ENCODE measurements at places on chromosomes 11 and 22. TPM values are rescaled to one million over a fixed set of nuclear protein-coding genes. Genes with fewer than 3 reads are reported as not detected.

The ABCG4 gene
- total RNA-seq = 1.1 TPM

The OSM gene
- total RNA-seq = not detected

The PUS3 gene
- 7.1 TPM for total RNA-seq

The LINC01488 gene
- total RNA-seq = not detected

The MS4A14 gene
- total RNA-seq = 0.52 TPM

The AIFM3 gene
- total RNA-seq = 0.52 TPM

The WNT7B gene
- not detected for total RNA-seq

- DNase-seq = no peak
These were observed 375 bp downstream of the BSCL2 start for GRCh38 chr11:62706850-62707247.

- no peak for DNase-seq
These were observed 5.7 kb downstream of the EIF3L start for GRCh38 chr22:37854946-37855345.

DNA sequence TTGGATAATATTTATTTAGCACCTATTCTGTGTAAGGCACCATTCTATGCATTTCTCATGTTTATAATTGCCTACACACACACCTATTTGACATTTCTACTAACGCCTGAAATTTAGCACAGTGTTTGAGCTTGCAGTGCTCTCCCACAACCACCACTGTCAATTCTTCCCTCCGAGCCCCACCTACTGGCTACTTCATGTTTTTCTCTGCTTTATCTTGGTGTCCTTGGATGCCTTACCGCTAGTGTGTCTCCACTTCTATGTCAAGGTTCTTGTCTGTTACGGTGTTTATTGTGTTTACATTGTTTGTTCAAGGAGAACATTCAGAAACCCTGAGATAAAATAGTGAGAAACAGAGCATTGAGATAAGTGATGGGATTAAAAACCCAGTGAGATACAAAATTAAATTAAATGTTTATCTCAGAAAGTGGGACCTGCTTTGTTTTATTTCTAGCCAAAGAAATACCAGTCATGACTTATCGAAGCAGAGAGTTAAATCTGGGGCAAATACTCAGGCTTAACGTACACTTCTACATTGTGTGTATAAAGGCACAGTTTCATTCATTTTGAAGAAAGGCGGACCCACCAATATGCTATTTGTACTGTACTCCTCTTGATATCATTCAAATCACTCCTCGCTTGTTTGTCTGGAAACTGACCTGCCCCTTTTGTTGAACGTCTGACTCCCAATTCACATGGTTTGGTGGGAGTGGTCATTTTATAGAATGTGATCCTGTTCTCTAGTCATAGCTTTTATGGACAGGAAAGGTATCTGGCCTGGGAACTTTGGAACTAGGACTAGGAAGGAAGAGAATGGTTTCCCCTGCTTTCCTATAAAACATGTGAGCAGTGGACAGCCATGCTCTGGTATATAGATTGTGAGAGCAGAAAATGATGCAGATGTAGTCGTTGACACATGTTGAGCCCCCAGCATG lies 39.2 kb upstream of the SLC36A4 start:
- DNase-seq = no peak

GRCh38 chr11:3914805-3915204 lies 59.3 kb downstream of the STIM1 start:
- no peak for DNase-seq

GRCh38 chr11:113173126-113173525 lies 141.3 kb upstream of the TTC12 start:
- DNase-seq = no peak

DNA sequence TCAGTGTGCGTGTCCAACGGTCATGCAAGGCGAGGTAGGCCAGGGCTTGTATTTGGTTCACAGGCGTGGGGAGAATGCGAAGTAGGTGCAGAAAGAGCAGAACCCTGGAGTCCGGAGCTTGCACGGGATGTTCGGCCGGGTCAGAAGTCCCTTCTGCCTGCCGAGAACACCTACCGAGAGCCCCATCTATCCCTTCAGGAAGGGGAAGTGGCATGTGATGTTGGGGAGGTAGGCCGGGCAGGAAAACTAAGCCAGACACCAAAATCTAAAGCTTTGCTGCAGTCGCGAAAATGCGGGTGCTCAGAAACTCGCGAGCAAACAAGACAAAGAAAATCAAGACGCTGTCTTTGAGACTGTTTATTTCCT lies 435 bp upstream of the TAF6L start:
- DNase-seq = no peak

DNA sequence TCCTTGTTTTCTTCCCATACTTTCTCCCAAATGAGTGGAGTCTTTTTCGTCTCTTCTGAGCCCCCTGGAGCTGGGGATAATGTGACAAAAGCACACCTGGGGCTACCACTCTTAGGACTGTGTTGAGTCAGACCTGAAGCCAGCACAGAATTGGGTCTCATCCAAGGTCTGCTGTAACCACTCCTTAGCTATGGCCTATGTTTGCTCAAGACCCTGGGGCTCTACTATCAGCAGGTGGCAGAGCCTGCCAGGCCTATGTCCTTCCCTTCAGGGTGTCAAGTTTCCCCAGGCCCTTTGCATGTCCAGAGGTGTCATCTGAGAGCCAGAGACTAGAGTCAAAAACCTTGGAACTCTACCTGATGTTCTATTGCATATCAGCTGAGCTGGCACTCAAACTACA lies 335.7 kb downstream of the DDX10 start:
- DNase-seq = no peak

DNA sequence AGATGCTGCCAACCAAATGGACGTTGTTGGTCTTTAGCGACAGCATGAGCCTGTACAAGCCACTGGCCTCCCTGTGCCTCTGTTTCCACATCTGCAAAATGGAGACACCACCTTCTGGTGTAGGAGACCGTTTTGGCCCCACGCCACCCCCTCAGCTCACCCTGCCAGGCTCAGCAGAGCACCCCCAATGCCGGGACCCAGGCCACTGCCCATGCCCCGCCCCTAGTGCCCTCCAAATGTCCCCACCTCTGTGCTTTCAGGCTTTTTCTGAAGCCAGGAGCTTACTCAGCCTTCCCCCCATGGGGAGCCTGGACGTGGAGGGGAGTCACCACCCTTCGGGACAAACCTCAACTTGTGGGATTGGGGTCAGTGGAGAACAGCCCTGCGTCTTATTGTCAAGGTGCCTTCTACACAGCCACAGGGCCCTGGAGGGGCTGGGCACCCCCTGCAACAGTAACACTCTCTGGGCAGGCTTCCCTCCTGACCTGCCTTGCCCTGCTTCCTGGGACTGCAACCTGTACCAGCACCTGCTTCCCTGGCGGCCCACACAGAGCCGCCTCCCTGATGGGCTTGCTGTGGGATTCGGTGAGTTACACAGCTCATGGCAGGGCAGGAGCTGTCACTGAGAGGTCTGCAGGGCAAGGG lies 24.6 kb upstream of the RTL6 start:
- no peak for DNase-seq

DNA sequence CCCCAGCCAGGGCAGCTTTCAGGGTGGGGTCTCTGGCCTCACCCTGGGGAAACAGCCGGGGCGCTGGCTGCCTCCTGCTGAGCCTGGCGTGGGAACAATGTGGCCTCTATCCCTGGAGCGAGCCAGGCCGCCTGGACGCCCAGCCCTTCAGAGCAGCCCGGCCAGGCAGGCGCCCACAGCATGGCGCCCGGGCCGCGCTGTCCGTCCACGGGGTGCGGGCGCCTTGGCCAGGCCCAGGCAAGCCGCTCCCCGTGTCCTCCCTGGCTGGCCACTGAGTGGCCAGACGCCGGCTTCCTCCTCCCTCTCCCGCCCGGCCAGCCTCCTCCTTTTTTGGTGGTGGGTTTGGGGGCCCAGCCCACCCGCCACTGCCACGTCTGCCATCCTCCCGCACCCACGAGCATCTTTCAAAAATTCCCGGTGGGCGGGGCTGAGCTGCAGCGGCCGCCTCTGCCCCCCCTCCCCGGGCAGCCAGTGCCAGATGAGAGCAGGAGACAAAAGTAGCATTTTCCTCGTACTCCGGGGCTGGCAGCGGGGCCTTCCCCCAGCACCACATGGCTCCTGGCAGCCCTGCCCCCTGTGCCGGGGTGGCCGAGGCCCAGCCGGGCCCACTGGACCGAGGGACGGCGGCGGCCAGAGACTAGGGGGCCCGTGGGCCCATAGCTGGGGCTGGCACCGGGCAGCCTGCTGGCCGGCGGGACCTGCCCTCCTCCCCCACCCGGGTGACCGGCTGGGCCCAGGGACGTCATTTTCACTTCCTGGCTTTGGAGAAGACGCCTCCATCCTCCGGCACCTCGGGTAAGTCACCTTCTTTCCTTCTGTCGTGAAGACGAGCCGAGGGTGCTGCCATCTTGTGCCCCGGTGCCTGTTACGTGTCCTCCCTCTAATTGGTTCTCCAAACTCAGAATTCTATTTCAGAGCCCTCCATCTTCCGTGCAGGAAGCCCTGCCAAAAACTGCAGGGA lies 70.2 kb upstream of the PPARA start:
- DNase-seq = peak; percentile 80

DNA sequence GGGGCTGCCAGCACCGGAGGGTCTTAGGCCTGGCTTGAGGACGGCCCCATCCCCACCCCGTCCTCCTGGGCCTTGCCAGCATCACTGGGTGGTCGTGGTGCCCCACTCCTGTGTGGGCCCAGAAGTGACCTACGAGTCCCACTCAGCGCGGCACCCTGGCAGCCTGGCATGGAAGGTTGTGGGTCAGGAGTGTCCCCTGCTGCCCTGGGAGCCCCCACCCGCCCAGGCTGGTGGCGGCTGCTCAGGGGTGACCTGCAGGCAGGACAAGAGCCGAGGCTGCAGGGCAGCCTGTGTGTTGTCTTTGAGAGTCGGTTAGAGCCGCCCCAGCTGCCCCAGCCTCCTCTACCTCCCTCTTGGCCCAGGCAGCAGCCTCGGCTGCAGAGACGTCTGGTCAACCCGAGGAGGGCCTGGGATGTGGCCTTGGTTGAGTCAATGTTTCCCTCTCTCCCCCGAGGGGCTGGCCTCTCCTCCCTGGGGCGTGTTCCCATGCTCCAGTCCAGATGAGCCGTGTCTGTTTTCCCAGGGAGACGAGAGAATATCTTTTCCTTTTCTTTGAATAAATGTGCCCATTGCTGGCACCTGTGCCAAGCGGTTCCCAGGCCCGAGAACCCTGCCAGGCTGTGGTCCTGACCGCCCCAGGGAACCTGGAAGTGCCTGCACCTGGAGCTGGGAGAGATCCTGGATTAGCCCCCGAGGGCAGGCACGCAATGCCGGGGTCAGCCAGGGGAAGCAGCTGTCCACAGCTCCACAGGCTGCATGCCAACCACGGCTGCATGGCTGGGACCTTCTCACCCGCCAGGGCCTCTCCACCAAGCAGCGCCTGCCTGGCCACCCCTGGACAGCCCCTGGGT lies 35.7 kb upstream of the MUC5AC start:
- DNase-seq = peak; percentile 23

DNA sequence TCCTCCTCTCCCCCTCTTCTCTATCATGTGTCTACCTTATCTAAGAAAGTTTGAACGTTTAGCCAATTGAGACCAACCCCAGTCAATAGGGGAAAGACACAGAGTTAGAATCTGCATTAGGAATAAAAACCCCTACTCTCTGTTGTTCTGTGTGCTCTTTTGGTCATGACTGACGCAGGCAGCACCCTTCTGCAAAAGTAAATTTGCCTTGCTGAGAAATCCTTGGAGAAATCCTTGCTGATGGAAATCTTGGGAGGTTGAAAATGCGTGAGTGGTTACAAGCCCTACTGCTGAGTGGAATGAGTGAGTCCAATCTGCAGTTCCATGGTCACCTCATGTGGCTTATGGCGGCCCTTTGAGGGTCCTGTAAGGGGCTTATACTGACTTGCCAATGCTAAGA lies 145.2 kb downstream of the AASDHPPT start:
- no peak for DNase-seq

- DNase-seq = no peak
These were observed 56.5 kb downstream of the PDHX start for GRCh38 chr11:34972892-34973291.

- DNase-seq = no peak
These were observed 125.6 kb upstream of the CSNK2A3 start for GRCh38 chr11:11478687-11479086.

GRCh38 chr11:126154691-126155090 lies 56.8 kb downstream of the RPUSD4 start:
- no peak for DNase-seq

- DNase-seq = no peak
These were observed 27.9 kb downstream of the PIWIL4 start for GRCh38 chr11:94595076-94595475.

- DNase-seq = no peak
These were observed 31.7 kb upstream of the PDE3B start for GRCh38 chr11:14611939-14612338.

DNA sequence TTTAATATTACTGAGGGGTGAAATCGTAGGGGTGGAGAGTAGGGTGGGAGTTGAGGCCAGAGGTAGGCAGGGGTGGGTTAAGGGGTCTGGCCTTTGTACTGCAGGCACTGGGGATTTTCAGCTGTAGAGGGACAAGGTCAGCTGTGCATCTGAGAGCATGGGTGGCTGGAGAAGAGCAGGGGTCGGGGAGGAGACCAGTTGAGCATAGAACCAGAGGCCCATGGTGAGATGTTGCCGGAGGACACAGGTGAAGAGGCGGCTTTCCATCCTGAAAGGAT lies 12.1 kb upstream of the CELSR1 start:
- DNase-seq = no peak

GRCh38 chr11:47987781-47988180 lies 7.4 kb downstream of the PTPRJ start:
- DNase-seq = no peak

DNA sequence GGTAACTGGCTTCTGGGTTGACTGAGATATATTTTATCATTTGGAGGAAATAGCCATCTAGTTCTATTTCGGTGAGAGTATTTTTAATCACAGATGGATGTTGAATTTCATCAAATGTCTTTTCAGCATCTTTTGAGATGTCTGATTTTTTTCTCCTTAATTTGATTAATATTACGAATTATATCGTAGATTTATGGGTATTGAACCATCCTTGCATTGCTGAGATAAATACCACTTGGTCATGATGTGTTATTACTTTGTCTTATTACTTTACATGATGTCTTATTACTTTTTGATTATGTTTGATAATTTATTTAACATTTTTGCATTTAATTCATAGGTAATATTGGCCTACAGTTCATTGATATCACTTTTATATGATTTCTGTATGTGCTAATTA lies 78.8 kb upstream of the PARVA start:
- DNase-seq = no peak

DNA sequence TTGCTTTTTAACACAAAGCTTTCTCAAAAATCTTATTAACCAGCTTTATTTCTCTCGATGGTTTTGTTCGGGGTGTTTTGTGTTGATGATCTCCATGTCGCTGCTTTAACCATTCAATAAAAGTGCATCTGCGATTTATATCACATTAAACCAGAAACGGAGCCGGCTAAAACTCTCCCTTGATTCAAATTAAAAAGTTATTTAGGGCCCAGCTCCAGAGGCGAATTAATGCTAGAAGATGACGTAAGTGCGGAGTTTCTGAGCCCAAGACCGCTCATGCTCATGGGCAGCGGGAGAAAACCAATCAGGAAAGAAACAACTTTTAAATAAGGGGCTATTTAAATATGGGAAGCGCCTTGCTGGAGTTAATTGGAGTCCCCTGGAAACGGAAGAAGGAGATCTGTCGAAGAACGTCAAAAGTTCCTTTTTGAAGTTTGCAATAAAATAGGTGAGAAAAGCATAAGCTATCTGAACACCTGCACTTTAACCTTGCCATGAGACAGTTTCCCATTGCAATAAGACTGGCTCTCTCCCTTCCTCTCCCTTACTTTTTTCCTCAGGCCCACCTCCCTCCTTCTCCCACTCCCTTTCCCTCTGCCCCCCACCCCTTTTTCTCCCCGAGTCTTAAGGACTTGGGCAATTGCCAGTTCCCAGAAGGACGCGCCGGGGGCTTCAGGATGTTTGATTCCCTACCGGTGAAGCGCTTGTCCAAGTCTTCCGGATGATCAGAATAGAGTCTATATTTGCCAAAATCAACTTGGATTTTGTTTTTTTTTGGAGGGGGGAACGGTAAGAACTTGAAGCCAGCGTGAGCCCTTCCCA lies 1.9 kb upstream of the DBX1 start:
- no peak for DNase-seq

Data from left ventricle myocardium superior (tissue), 1 donor.